Chondrocyte (in vitro differentiated cells): ENCODE measurements at places on chromosomes 5 and 9.

GRCh38 chr9:13665418-13666066 lies 386.1 kb upstream of the MPDZ start:
- H3K27ac ChIP-seq, result no peak overlapping the region
- no peaks in the 10 kb centered on the region for H3K36me3 ChIP-seq
- H3K4me3 ChIP-seq, result no peak overlapping the region
- H3K4me1 ChIP-seq, result no peaks in the 10 kb centered on the region
- no peaks in the 10 kb centered on the region for H3K27me3 ChIP-seq
- no peak for DNase-seq

- no peak overlapping the region for H3K4me3 ChIP-seq
- H3K4me1 ChIP-seq, result peaks cover 8% of the 10 kb centered on the region
- peak overlapping the region; percentile 64 for H3K27ac ChIP-seq
Measured at GRCh38 chr5:87361536-87362213, 51.1 kb downstream of the CCNH start.

DNA sequence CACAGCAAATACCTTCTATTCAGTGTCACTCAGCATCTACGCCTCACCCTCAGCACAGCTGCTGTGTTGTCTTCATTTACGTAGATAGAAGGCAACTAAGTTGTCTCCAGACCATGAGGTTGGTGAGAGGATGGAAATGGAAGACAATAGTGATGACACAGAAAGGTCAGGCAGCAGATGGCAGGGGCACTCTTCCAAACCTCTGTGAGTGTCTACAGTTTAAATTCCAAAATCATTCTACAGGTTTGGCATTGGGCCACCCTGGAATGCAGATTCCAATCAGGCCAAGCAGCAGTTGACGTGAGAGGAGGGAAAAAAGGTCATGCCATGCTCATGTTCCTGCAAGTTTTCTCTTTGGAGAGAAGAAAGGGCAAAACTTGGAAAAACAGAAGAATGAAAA lies 68.7 kb upstream of the ADAMTSL1 start:
- no peak overlapping the region for H3K27ac ChIP-seq
- no peaks in the 10 kb centered on the region for H3K36me3 ChIP-seq
- no peaks in the 10 kb centered on the region for H3K27me3 ChIP-seq

GRCh38 chr5:96427824-96428223 lies 5.2 kb downstream of the PCSK1 start:
- no peak for DNase-seq
- H3K27ac ChIP-seq, result no peak overlapping the region
- peaks cover 53% of the 10 kb centered on the region for H3K27me3 ChIP-seq
- no peaks in the 10 kb centered on the region for H3K36me3 ChIP-seq
- H3K4me1 ChIP-seq, result peaks cover 20% of the 10 kb centered on the region
- H3K4me3 ChIP-seq, result no peak overlapping the region

- no peak overlapping the region for H3K4me3 ChIP-seq
- peaks cover 68% of the 10 kb centered on the region for H3K27me3 ChIP-seq
- no peaks in the 10 kb centered on the region for H3K36me3 ChIP-seq
- H3K4me1 ChIP-seq, result no peaks in the 10 kb centered on the region
Measured at GRCh38 chr5:172585114-172585513, 55.9 kb upstream of the NEURL1B start.

GRCh38 chr5:90056911-90057705 lies 352.4 kb downstream of the CETN3 start:
- no peak overlapping the region for H3K4me3 ChIP-seq
- H3K4me1 ChIP-seq, result peaks cover 36% of the 10 kb centered on the region
- peaks cover 3% of the 10 kb centered on the region for H3K36me3 ChIP-seq
- no peaks in the 10 kb centered on the region for H3K27me3 ChIP-seq

- no peak for DNase-seq
- no peak overlapping the region for H3K4me3 ChIP-seq
- H3K36me3 ChIP-seq, result peaks cover 8% of the 10 kb centered on the region
- H3K27ac ChIP-seq, result no peak overlapping the region
- H3K4me1 ChIP-seq, result peaks cover 29% of the 10 kb centered on the region
Measured at GRCh38 chr5:34045996-34046395, 3.0 kb upstream of the C1QTNF3 start.

DNA sequence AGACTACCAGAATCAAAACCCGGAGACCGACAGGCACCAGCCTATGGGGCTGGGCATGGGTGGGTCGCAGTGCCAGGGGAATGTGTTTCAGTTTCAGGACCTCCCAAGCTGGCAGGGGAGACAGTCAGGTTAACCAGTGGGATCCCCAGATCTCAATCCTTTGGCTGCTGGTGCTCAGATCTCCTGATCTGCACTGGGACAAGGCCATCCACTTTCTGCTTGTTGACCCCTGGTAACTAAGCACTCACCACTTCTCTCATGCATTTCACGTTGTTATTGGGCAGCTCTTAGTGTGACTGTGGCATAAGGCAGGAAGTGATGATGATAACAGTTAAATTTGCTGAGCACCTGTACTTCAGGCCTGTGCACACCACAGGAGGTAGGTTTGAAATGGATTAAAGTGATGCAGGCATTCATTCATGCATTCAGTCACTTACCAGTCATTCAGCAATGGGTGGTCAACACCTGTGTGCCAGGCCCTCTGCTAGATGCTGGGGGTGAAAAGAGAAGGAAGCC lies 42.1 kb upstream of the STXBP1 start:
- H3K36me3 ChIP-seq, result no peaks in the 10 kb centered on the region
- peaks cover 65% of the 10 kb centered on the region for H3K4me1 ChIP-seq
- no peaks in the 10 kb centered on the region for H3K27me3 ChIP-seq

DNA sequence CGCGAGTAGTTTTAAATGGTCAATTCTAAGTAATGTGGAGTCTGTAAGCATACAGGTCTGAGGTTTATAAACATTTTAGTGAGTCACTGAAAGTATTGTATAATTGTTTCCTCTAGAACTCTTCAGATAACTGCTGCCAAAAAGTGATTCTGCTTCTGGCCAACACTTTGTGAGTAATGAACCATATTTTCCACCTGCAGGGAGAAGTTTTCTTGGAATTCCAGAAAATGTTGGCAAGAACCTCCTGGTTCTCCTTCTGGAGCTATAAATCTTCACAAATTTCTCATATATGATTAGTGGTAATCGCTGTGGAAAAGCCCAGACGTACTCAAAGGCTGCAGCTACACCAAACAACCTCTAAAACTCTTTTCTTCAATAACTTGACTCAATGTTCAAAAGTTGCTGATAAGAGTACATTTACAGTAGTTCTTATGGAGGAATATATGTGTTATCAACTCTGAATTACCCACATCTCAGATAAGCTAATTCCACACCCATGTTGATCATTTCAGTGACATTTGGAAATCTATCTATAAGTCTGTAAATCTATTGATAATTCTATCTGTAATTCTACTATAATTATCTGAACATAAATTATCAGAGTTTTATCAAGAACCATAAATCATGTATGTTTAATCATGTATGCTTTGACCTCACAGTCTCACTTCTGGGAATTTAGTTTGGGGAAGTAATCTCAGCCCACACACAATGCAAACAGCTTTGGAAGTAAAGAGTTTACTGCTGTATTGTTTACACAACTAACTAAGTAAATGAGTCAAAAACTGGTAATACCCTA lies 74.1 kb downstream of the FNBP1 start:
- no peak for DNase-seq
- H3K27me3 ChIP-seq, result no peaks in the 10 kb centered on the region
- H3K4me3 ChIP-seq, result no peak overlapping the region
- peaks cover 18% of the 10 kb centered on the region for H3K36me3 ChIP-seq
- H3K4me1 ChIP-seq, result peaks cover 50% of the 10 kb centered on the region
- peak overlapping the region; percentile 17 for H3K27ac ChIP-seq

GRCh38 chr5:138498376-138498775 lies 33.1 kb downstream of the EGR1 start:
- no peak overlapping the region for H3K27ac ChIP-seq
- no peaks in the 10 kb centered on the region for H3K27me3 ChIP-seq
- no peak overlapping the region for H3K4me3 ChIP-seq
- H3K4me1 ChIP-seq, result peaks cover 3% of the 10 kb centered on the region
- H3K36me3 ChIP-seq, result no peaks in the 10 kb centered on the region

GRCh38 chr9:112664531-112664930 lies 53.4 kb downstream of the INIP start:
- no peaks in the 10 kb centered on the region for H3K27me3 ChIP-seq
- H3K4me3 ChIP-seq, result no peak overlapping the region
- peaks cover 24% of the 10 kb centered on the region for H3K4me1 ChIP-seq
- DNase-seq, result no peak
- H3K27ac ChIP-seq, result peak overlapping the region; percentile 43

- H3K36me3 ChIP-seq, result no peaks in the 10 kb centered on the region
- H3K27me3 ChIP-seq, result no peaks in the 10 kb centered on the region
- no peak overlapping the region for H3K27ac ChIP-seq
- DNase-seq, result no peak
Measured at GRCh38 chr5:17882760-17883488, 248.7 kb downstream of the TAF11L14 start.

DNA sequence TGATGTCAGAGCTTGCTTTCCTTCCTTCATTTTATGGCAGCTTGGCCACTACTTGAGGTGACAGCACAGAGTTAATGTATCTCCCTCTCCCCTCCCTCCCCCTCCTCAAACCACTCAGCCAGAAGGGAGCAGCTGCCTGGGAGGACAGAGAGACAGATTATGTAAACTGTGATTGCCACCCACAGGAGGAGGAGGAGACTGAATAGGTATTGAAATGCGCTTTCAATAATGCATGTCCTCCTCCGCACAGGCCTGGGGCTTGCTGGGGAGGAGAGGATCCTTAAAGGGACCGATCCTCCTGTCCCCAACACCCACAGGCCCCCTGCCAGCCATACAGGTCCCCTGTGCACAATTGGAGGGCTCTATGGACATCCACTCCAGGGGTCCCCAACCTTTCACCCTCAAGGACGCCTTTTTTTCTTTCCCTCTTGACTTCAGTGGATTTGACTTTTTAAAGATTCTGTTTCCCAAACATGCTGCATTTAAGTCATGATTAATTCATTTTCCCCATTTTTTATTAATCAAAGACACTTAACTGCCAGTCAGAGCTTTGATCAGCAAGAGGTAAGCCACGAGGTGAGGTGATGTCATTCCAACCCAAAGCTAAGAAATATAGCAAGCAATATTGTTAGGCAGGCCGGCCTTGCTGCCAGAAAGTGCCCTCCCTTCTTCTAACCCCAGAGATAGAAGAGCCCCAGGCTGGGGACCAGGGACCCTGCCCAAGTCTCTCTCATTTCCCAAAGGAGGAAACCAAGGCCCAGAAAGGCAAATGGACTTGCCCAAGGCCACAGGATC lies 47.5 kb upstream of the CPLX2 start:
- H3K27ac ChIP-seq, result no peak overlapping the region

GRCh38 chr9:125659954-125660353 lies 47.1 kb downstream of the MAPKAP1 start:
- no peak for DNase-seq
- peaks cover 1% of the 10 kb centered on the region for H3K36me3 ChIP-seq
- H3K4me3 ChIP-seq, result no peak overlapping the region
- no peaks in the 10 kb centered on the region for H3K27me3 ChIP-seq
- no peak overlapping the region for H3K27ac ChIP-seq

- H3K36me3 ChIP-seq, result no peaks in the 10 kb centered on the region
- peak overlapping the region; percentile 19 for H3K27ac ChIP-seq
- no peak for DNase-seq
- no peak overlapping the region for H3K4me3 ChIP-seq
Measured at GRCh38 chr5:107532169-107532878, 138.4 kb downstream of the EFNA5 start.

GRCh38 chr9:94056442-94056974 lies 27.8 kb upstream of the PTPDC1 start:
- no peaks in the 10 kb centered on the region for H3K27me3 ChIP-seq
- H3K36me3 ChIP-seq, result peaks cover 8% of the 10 kb centered on the region
- peak overlapping the region; percentile 83 for H3K27ac ChIP-seq
- DNase-seq, result no peak
